KBM-7 (cell line): ENCODE measurements at places on chromosomes 1 and 21.
A peak's percentile ranks its signal among the peaks of the same experiment; 100 is the strongest.

GRCh38 chr1:2256435-2257244, 28.5 kb downstream of the SKI start:
- DNase-seq: no peak

GRCh38 chr1:9198538-9199361, 35.8 kb upstream of the H6PD start:
- DNase-seq: no peak

GRCh38 chr21:32197896-32198295, 81.0 kb downstream of the MIS18A start:
- no peak for DNase-seq

GRCh38 chr1:154221278-154222001, 685 bp downstream of the UBAP2L start:
- DNase-seq: peak; percentile 37

DNA sequence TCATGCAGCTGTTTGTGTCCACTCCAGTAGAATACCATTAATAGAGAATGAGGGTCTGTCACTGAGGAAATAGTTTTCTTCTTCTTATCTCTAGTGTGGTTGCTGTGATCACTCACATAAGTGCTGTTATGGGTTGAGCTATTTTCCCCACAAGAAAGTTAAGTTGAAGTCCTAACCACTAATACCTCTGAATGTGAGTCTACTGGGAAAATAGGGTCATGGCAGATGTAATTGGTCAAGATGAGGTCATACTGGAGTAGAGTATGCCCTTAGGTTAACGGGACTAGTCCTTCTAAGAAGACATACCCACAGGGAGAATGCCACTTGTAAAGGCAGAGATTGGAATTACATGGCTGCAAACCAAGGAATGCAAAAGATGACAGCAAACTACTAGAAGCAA, 70.5 kb upstream of the COL24A1 start:
- DNase-seq: no peak

DNA sequence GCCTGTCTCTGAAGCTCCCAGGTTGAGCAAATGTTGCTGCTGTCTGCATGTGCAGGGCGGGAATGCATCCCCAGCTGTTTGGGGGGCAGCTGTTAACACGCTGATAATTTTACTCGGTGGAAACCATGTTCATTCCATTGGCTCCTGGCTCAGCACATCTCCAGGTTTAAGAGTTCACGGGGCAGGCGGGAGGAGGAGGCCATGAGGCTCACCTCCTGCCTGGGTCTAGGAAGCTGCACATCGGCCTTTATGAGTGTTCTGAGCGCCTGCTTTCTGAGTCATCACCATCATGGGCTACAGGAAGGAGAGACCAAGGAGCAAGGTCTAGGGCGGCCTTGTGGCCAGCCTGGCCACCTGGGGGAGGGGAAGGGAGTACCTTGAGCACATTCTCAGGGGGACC, 29.7 kb downstream of the AJAP1 start:
- no peak for DNase-seq

DNA sequence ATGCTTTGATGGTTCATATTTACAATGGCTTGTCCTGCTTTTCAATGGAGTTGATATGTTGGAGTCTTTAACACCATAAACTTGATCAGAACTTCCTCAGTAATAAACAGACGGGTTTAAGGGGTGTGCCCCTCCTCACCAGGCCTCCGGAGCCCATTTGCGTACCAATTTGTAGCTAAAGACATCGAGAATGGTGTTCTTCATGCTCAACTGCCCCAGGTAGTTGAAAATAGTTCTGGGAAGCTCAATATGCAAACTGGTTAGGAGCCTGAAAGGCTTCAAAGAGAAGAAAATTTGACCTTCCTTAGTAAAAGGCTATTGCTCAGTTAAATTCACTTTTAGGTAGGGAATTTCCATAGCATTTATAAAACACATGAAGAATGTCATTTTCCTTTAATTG, 68.1 kb upstream of the RRP15 start:
- no peak for DNase-seq

GRCh38 chr1:187490266-187490665, 661.5 kb downstream of the PLA2G4A start:
- no peak for DNase-seq

GRCh38 chr1:153357076-153357852, 390 bp upstream of the S100A9 start:
- DNase-seq: peak; percentile 33

GRCh38 chr1:39102537-39103327, 76.6 kb downstream of the NDUFS5 start:
- DNase-seq: peak; percentile 98
